Stimulated activated CD4-positive, alpha-beta T cell treated with anti-CD3 and anti-CD28 coated beads, Interleukin-4, amount 100 ng/mL, for 24 hours (primary cell): ENCODE measurements at places on chromosomes 5 and 9.

DNA sequence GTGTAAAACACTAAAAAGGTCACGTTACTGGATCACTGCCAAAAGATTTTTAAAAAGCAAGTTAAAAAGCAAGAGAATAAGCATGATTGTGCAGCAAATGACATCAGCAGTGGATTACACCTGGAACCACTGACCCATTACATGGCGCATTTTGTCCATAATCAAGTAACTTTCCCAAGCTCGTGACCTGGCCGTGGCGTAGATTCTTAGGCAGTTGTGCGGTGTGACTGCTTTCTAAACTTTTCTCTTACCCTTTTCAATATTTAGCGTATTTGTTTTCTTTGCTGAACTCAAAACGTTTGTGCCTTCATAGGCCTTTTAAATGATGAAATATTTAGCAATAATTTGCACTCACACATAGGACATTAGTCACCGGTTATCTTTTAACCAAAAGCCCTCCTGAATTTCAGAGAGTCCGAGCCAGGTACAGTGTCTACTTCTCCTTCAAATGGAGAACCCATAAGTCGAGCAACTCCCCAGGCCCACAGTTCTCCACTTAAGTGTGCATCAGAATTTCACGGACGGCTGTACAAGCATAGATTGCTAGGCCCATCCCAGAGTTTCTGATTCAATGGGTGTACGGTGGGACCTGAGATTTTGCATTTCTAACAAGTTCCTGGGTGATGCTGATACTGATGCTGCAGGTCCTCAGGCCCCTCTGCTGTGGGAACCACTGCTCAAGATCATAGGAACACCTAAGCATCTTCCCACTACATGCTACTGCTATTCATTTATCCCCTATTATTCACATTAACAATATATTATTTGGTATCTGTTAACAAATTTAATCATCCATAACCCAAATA is 144.4 kb downstream of the GLIS3 start:
- DNase-seq, result no peak

- no peak for DNase-seq
These were observed 3.6 kb upstream of the CCNJL start for GRCh38 chr5:160315968-160316367.

GRCh38 chr5:36573438-36573837 is 33.0 kb upstream of the SLC1A3 start:
- no peak for DNase-seq

- no peak for DNase-seq
These were observed 376.4 kb downstream of the KCTD16 start for GRCh38 chr5:144547098-144547499.

- no peak for DNase-seq
These were observed 6.3 kb upstream of the PHYKPL start for GRCh38 chr5:178238711-178239592.

DNA sequence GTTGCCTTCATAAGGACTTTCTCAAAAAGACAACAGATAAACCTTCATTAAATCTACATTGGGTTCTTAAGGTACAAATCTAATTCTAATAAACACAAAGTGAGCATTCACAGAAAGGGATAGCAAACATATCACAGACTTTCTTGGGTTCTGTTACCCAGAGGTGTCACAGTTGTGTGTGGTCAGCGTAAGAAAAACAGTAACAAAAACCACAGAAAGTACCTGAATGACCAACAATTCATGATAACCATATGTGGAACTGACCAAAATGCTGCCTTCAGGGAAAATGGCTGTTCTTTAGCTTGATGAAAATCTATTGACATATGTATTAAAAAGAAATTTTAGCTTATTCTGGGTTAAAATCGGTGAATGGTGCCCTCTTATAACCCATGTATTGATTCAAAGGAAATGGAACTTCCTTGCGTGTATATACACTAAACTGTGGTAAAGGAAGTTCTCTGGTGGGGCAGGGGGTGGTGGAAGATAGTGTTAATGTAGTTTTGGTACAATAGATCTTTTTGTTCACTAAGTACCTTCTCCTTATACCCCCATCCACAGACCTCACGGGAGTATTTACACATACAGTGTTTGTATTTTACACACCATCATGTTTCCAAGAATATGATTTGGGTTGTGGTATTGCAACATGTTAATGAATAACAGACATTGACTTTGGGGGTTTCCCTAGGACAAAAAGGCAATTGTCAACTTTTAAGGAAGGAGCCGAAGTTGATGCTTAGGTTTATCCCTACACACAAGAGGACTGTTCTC is 152.5 kb downstream of the APBA1 start:
- DNase-seq, result no peak

DNA sequence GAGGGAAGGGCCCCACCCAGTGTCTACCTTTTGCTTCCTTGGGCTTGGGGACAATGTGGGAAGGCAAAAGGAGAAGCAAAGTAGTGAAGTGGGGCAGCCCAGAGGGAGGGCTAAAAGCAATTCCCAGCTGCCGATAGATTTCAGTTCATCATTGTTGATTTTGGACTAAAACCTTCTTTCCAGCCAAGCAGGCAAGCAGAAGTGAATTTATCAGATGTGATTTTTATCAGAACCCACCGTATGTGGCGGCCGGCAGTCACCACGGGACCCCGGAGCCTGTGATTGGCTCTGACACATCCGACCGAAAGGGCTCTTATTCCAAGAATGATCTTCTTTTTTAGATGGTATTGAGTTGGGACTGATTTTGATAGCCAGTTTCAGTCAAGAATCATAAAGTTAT is 559.9 kb downstream of the PSAT1 start:
- no peak for DNase-seq

DNA sequence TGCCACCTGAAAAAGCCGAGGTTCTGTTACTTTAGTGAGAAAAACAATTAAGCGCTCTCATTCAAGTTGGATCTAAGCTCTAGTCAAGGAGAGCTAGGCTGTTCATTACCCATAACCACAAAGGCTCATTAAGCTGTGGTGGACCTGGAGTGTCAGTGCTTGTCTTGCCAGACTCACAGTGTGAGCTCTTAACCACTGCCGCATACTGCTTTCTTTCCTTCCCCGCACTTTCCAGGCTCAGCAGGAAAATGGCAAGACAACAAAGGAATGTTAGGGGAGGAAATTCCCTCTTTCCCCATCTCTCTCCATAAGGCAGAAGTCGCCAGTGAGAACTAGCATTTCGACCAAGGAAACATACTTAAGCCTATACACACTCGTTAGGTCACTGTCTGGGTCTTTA is 467.3 kb downstream of the ENC1 start:
- no peak for DNase-seq

- peak; percentile 30 for DNase-seq
These were observed 232.6 kb downstream of the EPB41L4A start for GRCh38 chr5:112186401-112186990.

DNA sequence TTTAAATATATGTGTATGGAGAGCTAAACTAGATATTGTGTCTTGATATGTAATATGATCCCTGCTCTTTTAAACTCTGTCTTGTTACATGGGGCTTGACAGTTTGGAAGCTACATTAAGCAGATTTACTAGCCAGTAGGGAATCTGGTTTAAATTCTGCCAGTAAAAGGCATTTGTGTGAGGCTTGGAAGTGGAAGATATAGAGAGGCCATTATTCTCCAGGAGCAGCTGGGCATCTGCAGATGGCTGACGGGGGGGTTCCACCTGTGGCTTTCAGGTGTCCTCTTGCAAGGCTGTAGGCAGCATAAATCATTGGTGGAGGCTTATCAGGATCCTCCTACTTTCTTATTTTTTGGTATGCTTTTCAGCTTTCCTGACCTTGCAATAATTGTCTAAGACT is 179.1 kb upstream of the FBXL7 start:
- DNase-seq, result no peak

DNA sequence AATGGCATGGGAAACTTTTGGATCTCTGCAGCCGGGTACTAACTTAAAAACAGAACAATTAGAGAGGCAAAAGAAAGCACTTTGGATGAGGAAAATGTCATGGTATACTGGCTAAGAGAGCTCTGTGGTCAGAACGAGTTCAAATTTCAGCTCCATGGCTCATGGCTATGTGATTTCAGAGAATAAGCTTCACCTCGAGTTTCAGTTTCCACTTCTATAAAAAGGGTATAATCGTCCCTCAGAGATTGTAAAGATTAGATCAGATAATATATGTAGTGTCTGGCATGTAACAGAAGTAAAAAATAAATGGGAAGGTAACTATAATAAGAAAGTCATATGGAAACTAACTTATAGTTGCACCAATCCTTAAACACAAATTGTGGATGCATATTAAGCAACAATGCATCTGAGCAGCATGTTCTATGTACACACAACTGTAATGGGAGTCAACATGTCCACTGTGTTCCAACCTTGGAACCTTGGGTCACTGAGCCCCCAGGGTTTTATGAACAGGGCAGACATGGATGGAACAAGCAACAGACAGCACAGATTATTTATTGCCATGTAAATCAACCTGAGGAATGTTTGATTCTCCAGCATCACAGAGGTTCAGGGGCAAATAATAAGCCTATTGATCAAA is 145.4 kb downstream of the MAPKAP1 start:
- DNase-seq, result no peak

- no peak for DNase-seq
These were observed 3.0 kb upstream of the TUSC1 start for GRCh38 chr9:25681266-25681665.

GRCh38 chr9:4225291-4226028 is 74.4 kb downstream of the GLIS3 start:
- no peak for DNase-seq

- DNase-seq, result no peak
These were observed 230.9 kb downstream of the FANCC start for GRCh38 chr9:95086564-95086955.

DNA sequence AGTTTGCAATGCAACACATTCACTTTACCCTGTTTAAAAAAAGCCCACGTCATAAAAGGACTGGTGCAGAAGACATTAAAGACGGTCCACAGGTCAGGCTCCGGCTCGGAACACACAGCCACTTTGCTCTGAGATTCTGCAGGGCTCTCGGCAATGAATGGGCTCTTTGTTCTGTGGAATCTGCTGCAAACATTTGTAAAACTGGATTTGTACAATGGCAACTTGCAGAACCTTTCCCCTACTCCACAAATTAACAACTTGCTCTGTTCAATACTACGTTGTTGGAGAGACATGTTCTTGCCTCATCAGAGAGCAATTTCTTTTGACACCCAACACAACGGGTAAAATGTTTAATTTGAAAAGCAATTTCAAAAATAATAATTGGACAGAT is 13.0 kb upstream of the NR5A1 start:
- no peak for DNase-seq

GRCh38 chr5:126046846-126047571 is 376.2 kb upstream of the GRAMD2B start:
- no peak for DNase-seq

DNA sequence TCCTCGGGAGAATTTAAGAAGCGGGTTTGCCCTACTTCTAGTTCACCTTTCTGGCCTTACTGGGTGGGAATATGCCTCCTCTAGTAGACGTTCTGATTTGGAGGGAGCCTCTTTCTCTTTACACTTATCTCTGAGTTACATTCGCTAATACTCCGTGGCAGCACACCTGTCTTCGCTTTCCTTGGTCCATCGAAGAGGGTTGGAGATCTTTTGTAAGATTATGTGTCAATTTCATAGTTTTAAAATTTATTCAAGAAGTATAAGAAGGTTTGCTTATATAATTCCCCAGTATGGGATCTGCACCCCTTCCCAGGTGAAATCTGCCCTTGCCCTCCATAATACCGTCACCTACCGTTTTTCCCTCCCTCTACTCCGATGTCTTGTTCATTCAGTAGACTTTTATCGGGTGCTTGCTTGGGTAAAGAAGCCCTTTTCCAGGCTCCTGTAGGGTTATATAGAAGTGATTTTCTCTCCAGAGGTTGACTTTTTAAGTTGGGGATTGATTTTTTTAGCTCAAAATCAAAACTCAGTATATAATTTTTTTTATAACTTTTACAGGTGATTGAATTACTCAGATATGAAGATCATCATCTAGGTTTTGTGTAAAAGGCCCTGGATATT is 1.1 kb downstream of the GPBP1 start:
- no peak for DNase-seq

- peak; percentile 74 for DNase-seq
These were observed 30.0 kb upstream of the TTLL11 start for GRCh38 chr9:122122903-122123632.

DNA sequence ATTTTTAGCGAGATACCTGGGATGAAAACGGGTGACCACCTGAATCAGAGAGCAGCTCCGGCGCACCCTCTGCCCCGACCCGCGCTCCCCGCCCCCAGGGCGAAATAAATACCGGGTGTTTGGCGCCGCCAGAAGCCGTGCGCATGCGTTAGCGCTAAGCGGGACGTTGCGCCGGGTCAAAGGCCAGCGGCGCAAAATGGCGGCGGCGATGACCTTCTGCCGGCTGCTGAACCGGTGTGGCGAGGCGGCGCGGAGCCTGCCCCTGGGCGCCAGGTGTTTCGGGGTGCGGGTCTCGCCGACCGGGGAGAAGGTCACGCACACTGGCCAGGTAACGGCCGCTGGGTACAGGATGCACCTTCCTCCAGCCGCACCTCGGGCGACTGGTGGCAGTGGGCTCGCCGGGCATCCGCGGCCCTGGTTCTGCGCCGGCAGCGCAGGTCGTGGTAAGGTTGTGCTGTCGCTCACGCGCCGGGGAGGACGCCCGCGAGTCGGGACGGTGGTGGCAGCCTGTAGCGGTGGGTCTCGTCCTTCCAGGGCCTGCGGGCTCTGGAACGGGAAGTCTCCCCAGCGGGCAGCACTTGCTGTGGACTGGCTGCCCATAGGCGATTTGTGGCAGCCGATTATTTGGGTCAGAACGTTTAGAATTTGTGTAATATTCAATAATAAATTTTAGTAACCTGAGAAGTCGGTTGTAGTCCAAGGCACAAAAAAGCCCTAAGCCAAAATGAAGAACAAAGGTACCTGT is at the start of gene NDUFS6:
NDUFS6 (plus strand) TSS at position 186 of the 745 bp plus-strand sequence; CDS start at position 197, 11 bp downstream.
- DNase-seq, result peak; percentile 84

DNA sequence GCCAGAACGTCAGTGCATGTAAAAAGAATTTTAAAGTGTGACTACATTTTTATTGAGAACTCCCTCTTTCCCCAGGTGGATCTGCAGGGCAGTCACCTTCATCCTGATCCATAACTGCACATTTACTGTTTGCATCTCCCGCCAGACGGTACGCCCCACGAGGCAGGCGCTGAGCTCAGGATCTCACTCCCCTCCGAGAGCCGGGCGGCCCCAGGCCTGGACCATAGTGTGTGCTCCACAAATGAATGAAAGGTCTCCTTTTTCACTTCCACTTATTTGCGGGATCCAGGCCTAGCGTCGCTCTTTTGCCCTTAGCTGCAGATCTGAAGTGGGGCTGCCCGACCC is 378 bp downstream of the DROSHA start:
- peak; percentile 24 for DNase-seq

- no peak for DNase-seq
These were observed at the start of gene DAPK1 for GRCh38 chr9:87497604-87498045. Gene DAPK1 (plus strand): TSS chr9:87497867. CDS start chr9:87499078, 1,211 bp downstream.

DNA sequence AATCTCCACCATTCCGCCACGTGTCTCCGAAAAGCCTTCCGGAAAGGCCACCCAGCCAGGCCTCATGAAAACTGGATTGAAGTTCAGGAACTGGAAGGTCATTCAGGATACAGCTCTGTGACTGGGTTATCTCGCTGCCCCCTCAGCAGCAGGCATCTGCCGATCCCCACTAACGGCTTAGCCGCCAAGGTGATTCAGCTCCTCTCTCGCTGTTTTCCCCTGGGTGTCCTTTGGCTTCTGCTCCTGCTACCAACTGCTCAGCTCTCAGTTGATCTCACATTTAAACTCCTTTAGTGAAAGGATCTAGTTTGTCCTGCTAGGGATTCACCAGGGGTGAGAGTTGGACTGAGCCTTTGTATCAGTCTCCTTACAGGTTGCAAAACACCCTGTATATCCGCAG is 2.2 kb upstream of the GDNF start:
- DNase-seq, result no peak

- DNase-seq, result no peak
These were observed 137.5 kb downstream of the CDK5RAP2 start for GRCh38 chr9:120442308-120442995.
